Stimulated activated CD8-positive, alpha-beta memory T cell treated with anti-CD3 and anti-CD28 coated beads, Interleukin-7, amount 100 ng/mL, for 48 hours (primary cell): ENCODE measurements at places on chromosomes 5 and 9.

GRCh38 chr5:42962124-42962523 is 78.0 kb downstream of the ANXA2R start:
- no peak for DNase-seq

- DNase-seq, result no peak
Measured at GRCh38 chr5:96062836-96063235, 101.2 kb upstream of the ELL2 start.

- no peak for DNase-seq
Measured at GRCh38 chr5:172799416-172799815, 28.4 kb upstream of the DUSP1 start.

DNA sequence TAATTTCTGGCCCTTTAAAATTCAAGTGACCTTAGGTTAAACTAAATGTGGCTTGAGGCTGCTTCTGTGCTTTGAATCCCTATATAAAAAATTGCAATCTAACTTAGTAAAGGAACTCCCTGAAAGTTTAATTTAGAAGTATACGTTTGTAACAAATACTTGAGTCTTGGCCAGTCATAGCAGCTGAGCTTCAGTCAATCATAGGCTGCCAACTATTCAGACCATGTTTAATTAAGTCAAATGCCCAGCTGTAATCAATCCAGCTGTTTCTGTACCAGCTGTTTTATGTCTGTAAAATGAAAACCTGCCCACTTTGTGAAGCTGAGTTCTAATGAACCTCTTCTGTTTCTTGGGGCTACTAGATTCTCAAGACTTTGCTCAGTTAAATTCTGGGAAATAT is 760.1 kb downstream of the MAT2B start:
- DNase-seq, result no peak

DNA sequence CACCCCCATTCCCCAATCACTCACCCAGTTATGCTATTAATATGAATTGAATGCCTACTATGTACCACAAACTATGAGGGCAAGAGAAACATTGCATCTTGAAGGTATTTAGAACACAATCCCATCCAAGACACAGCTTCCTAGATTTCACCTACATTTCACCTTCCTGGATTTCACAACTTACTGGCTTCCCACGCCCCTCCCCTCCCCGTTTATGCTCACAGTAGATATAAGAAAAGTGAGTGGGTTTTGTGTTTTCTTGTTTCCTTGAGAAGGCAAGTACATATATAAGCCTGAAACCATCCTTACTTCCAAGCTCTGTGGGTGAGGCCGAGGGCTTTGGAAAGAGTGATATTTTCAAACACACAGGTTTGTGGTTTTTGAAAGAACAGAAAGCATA is 465.0 kb downstream of the BNC2 start:
- DNase-seq, result no peak

DNA sequence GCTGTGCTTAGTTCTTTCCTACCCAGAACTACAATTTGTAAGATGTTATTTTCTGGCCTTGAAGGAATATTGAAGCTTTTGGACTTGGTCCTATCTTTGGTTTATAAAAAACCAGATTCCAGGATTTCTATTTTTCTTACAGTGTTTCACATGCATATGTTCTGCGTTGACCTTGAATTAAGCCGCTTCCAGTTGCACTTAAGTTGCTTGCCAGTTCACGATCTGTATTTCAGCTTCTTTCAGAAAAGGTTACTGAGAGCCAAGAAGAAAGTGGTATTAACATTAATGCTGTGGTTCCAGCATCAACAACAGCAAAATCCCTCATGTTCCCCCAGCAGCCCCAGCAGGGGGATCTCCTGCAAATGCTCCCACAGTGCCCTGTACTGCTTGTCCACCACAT is 156.4 kb upstream of the ADAMTS16 start:
- no peak for DNase-seq

- DNase-seq, result no peak
Measured at GRCh38 chr9:135100725-135101410, 13.4 kb downstream of the OLFM1 start.

DNA sequence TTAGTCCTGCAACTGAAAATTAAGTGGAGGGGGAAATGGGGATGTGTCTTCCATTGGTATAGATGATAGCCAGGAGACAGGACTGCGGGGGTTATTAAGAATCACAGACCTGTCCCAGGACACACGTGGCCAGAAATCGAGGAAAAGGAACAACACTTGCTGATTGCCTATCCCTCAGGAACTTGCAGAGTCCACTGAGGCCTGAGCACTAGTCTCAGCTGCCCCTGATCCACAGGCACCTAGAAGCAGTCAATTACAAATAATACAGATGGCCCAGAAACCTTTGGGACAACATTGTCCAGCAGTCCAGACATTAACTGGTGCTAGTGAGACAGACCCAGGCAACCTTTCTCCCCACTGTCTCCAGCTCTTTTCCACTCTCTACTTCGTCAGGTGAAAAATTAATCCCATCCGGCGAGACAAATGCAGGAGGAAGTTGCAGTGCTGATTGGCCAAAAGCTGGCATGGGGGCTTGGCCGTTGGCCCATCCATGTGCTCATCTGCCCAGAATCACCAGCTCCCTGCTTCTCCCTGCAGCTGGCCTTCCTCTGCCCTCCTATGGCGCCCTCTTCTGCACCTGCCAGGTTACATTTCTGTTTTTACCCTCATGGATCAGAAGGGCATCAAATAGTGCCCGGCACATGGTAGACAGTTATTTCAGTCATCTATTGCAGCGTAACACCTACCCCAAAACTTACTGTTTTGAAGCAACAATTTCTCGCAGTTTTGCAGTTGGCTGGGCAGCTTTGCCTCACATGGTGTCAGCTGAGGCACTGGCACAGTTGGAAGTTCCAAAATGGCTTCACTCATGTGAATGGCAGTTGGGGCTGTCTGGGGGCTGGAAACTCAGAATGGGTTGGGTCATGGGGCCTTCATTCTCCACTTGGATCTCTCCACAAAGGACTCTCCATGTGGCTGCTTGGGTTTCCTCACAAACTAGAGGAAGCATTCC is 3.6 kb upstream of the B4GALT1 start:
- no peak for DNase-seq

DNA sequence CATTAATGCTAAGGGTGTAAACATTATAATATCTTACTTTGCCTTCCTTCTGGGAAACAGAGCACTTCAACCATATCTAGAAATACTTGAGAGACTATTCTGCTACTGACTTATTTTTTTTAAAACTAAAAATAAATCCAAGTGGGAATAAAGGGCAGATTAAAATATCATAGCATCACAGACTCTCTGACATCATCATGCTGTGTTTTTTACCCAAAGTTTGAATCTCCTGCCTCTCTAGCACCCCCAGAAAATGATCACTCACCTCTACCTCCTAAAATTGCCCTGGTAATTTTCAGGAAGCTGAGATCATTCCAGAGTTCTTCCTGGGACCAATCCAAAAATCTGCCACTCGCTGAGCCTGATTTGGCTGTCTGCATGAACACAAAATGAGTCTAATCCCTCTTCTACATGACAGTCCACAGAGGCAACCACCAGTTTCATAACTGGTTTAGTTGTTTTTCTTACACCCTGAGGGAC is 813.8 kb upstream of the DMAC1 start:
- DNase-seq, result no peak

GRCh38 chr5:3825531-3826451 is 230.2 kb downstream of the IRX1 start:
- DNase-seq, result no peak

GRCh38 chr9:95091601-95092261 is 225.8 kb downstream of the FANCC start:
- DNase-seq, result no peak

GRCh38 chr9:76400534-76401096 is 6.4 kb upstream of the RFK start:
- no peak for DNase-seq

DNA sequence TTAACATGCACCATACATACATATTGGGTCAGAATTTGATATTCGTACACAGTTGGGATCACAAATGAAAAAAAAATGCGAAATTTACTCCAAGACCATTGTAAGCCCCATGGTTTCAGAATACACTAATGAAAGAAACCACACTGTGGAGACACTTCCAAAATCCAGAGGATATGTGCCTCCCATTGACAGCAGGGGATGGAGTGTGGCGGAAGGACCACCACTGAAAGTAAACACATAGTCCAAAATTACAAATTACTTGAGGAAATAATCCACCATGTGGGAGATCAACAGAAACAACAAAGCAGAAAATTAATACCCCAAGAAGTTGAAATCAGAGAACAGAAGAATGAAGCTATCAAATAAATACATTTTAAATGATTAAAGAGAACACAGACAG is 291.6 kb upstream of the PAPPA start:
- no peak for DNase-seq

- DNase-seq, result no peak
Measured at GRCh38 chr5:5371957-5372356, 50.5 kb upstream of the ICE1 start.
